ENCODE measurements at places on chromosomes 16 and 17. TPM values are rescaled to one million over a fixed set of nuclear protein-coding genes. Genes with fewer than 3 reads are reported as not detected.

DNA sequence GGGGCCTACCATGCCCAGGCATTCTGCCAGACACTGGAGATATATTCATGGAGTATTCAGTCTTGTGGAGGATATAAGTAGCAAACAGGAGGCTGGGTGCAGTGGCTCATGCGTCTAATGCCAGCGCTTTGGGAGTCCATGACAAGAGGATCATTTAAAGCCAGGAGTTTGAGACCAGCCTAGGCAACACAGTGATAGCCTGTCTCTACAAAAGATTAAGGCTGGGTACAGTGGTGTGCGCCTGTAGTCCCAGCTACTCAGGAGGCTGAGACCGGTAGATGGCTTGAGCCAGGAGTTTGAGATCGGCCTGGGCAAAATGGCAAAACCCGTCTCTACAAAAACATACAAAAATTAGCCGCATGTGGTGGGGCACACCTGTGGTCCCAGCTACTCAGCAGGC, 37.7 kb upstream of the CDH3 start:
- no peak for DNase-seq

KRT40 gene
- total RNA-seq, result not detected

DNA sequence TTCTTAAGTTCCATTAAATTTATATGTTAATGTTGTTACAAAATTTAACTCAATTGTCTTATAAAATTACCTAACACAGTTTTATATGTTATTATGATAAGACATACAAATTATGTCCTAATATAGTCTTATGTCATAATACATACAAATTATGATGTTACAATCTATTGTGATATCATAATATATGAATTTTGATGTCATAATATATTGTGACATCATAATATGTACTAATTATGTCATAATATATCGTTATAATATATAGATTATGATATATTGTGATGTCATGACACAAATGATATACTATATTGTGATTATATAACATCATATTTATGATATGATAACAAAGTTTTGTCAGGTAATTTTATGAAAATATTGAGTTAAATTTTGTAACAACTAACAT, 1789.6 kb downstream of the TP53TG3F start:
- no peak for DNase-seq

- no peak for DNase-seq
These were observed 3.9 kb upstream of the SLC12A3 start for GRCh38 chr16:56861092-56861610.

NRN1L gene
- total RNA-seq, result 4.9 TPM

KRTAP3-2 gene
- total RNA-seq, result not detected

KRT28 gene
- not detected for total RNA-seq

GRCh38 chr17:40551091-40551878, 14.0 kb downstream of the CCR7 start:
- no peak for DNase-seq

- no peak for DNase-seq
These were observed 38.8 kb downstream of the BAHCC1 start for GRCh38 chr17:81434072-81434471.

GRCh38 chr17:57051886-57052361, 33.1 kb upstream of the AKAP1 start:
- DNase-seq, result no peak

NLRC3 gene
- total RNA-seq, result 0.21 TPM

- DNase-seq, result no peak
These were observed 76.4 kb downstream of the GPR139 start for GRCh38 chr16:19997264-19997663.

DNA sequence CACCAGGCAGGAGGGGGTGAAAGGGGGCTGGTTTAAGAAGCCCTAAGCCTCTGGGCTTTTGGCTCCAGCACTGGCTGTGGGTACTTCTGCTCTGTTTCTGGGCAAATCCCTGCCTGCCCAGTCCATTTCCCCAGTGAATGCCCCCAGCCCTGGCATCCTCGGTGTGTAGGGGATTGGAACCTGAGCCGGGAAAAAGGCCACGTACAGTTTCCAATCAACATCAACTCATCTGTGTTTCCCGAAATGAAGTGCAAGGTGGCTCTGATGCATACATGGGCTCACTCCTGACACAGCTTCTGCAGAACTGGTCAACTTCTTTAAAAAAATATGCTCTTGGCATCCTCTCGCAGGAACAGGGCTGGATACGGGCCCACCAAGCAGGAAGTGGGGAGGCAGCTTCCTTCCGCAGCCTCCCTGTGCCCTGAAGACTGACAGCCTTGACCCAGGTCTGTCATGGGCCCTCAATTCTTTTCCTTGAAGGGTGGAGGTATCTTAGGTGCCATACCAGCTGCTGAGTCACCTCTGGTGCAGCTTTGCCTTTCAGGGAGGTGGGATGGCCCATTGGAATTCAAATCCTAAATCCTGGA, 73.3 kb downstream of the N4BP1 start:
- no peak for DNase-seq

GRCh38 chr16:49515016-49515565, 141.5 kb downstream of the C16orf78 start:
- DNase-seq, result no peak

HBQ1 gene
- 1.4 TPM for total RNA-seq

DNA sequence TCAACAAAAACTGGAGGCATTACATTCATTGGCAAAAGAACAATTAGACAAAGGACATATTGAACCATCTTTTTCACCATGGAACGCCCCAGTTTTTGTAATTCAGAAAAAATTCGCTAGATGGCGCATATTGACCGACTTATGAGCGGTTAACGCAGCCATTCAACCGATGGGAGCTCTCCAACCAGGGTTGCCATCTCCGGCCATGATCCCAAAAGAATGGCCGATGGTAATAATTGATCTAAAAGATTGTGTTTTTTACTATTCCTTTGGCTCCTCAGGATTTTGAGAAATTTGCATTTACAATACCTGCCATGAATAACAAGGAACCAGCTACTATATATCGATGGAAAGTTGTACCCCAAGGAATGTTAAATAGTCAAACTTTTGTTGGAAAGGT, 21.4 kb downstream of the ALOX15B start:
- no peak for DNase-seq

- no peak for DNase-seq
These were observed 119.7 kb upstream of the CIBAR2 start for GRCh38 chr16:85231959-85232358.

TBC1D24 gene
- 21.5 TPM for total RNA-seq

DNA sequence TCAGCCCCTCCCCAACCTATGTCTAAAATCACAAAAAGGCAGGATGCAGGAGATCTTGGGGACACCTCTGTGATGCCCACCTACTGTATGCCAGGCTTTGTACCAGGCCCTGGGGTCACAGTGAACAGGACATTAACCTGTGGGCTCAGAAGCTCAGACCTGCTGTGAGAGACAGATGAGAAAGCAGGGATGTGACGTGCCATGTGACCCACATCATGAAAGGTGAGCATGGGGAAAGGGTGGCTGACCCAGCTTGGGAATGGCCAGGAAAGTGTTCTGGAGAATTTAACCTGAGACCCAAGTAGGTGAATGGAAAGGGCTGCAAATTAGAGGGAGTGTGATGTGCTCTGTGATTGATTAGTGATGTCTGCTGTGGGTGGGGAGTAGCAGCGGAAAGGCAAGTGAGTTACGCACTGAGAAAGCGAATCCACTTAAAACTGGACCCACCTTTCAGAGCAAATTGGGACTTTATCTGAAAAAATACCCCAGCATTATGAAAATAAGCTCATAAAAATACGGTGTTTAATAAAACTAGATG, 132.2 kb downstream of the IRF8 start:
- DNase-seq, result no peak

TXNDC11 gene
- 13.8 TPM for total RNA-seq

DNA sequence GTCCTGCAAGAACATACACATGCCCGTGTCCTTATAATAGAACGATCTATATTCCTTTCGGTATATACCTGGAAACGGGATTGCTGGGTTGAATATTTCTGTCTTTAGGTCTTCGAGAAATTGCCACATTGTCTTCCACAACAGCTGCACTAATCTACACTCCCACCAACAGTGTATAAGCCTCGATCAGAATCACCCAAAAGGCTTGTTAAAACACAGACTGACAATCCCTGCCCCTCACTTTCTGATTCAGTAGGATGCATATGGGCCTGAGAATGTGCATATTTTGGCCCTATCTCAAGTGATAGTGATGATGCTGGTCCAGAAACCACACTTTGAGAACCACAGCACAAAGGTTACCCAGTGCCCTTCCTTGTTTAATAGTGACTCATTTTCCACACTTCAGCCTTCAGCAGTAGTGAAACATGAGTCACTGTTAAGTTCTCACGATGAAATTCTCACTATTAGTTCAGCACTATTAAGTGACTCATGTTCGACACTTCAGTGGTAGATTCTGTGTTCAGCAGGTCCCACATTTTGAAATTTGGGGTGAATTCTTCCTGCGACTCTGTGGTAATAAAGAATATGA, 215.6 kb downstream of the GRIN2A start:
- no peak for DNase-seq

TBC1D3E gene
- not detected for total RNA-seq

- no peak for DNase-seq
These were observed 104.9 kb downstream of the AXIN2 start for GRCh38 chr17:65456368-65457151.

CCDC200 gene
- not detected for total RNA-seq

PRR11 gene
- 83.0 TPM for total RNA-seq

PDE6G gene
- 6.4 TPM for total RNA-seq

- DNase-seq, result no peak
These were observed 86.8 kb downstream of the NTN1 start for GRCh38 chr17:9108146-9108545.
